CMK (cell line): ENCODE measurements at places on chromosomes 6 and 20.

- no peak for DNase-seq
Measured at GRCh38 chr6:75449630-75450206, 43.9 kb downstream of the FILIP1 start.

DNA sequence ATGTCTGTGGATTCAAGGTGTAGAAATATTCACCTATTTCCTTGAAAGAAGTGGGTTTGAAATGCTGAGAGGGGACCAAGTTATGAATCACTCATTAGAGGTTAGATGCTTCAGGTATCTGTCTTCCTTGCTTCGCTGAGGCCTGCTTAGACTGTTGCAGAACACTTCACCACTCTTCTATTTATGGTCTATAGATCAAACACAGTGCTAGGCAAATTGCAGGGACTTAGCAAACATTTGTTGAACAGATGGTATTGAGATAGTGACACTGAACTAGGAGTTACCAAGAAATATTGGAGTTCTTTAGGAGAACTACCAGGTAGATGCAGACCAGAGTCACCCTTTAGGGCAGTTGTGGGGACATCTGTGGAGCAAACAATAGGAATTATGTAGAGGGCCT is 123.8 kb downstream of the RFPL4B start:
- no peak for DNase-seq

GRCh38 chr6:31209137-31209536 is 38.7 kb upstream of the POU5F1 start:
- no peak for DNase-seq

GRCh38 chr20:48920527-48921167 is 864 bp upstream of the ARFGEF2 start:
- no peak for DNase-seq

DNA sequence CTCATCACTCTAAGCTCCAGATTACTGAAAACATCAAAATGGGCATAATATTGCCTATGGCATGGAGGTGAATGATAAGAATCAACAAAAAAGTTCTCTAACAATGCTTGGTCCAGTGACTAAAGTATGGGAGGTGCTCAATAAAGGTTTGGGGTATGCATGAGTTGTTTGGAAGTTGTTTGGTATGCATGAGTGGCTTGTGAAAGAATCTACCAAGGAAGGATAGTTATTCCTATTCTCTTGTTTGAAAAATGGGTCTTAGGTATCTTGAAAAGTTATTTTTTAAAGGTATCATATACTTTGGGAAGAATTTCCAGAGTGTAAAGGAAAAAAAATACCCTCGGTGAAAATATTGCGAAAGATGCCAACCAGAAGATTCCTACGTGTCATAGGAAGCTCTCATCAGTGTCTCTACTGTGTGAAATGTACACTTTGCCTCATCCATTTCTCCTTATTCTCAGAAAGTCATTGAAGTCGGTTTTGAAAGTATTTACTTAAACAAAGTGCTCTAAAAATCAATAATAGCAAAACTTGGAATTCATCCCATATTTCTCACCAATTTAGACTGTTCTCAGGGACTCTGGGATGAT is 449.8 kb downstream of the ADGRB3 start:
- no peak for DNase-seq

- no peak for DNase-seq
Measured at GRCh38 chr20:59777331-59777725, 156.1 kb downstream of the SYCP2 start.

DNA sequence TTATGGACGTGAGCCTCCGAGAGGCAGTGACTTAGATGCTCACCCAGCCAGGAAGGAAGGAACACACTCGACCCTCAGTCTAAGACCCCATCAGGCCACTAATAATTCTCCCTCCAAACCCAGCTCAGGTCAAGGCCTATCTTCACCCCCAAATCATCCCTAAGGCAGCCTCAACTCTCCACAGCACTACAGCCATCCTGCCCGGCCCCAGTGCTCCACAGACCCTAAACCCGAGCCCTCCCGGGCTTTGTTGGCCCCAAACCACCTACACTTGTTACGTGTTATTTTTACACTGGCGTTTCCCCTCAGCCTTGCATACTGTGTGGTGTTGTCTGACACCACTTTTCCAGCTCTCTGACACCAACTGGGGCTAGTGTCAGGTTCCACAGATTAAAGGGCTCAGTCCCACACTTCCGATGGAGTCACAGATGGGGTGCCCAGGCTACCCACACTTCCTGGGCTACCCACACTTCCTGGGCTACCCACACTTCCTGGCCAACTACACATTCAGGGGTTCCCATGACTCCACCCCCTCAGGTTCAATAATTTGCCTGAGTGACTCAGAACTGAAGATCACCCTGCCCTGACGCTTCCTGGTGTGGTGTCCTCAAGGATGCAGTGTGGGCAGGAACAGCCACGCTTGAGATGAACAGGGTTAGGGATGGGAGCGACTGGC is 25.3 kb downstream of the RBCK1 start:
- no peak for DNase-seq

DNA sequence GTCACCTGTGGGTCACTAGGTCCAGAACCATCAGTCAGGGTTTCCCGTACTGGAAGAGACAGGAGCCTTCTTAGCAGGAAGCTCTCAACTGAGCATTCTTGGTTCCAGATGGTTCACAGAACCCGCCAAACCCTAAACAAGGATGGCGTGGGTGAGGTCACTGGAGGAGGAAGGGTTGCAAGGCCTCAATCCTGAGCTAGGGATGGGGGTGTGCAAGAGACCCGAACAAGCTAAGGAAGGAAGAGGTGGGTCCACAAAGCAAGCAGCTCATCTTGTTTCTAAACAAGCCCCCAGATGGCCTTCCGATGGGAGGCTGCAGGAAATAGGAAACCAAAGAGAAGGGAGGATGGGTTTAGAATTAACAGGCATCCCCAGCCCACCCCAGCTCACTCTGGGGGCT is 92.7 kb downstream of the PREX1 start:
- DNase-seq, result no peak

DNA sequence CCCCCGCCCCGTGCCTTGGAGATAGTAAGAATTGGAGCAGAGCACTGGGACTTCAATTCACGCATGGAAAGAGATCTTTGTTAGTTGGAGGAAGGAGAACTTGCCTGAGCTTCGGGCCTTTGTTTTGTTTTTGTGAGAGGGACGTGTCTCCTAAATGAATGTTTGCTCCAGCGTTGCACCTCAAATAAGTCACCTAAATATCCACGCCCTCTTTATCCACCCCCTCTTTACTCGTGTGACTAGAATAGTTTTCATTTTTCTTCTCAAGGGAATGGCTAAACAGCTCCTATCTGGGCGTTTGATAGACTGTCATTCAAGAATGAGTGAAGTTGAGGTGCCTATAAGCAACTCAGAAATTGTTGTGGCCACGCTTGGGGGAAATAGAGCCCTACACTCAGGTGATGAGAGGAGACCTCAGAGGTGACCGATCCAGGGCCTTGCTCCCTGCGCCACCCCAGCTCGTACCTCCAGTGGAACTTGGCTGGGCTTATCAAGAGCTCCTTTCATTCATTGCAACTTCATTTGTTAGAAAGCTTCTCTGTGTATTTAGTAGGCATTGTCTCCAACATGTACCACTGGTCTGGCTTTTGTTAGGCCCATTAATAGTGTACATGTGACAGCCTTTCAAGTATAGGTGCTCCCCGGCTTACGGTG is 861 bp downstream of the PCMTD2 start:
- DNase-seq, result no peak

DNA sequence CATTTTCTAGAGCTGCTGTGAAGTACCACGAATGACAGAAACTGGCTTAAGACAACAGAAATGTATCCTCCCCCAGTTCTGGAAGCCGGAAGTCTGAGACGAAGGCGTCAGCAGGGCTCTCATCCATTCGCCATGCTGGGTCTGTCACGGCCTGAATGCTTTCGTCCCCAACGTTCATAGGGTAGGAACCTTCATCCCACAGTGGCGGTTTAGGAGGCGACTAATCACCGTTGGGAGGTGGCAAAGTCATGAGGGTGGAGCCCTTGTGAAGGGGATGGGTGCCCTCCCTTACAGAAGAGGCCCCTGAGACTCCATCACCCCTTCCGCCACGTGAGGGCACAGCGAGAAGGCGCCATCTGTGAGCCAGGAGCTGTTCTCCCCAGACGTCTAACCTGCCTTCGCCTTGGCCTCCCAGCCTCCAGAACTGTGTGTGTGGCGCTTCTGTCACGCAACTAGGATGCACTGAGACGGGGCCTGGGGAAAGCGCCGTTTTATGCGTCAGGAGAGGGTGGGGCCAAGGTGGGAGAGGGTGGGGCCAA is 250.3 kb downstream of the TTLL2 start:
- no peak for DNase-seq

DNA sequence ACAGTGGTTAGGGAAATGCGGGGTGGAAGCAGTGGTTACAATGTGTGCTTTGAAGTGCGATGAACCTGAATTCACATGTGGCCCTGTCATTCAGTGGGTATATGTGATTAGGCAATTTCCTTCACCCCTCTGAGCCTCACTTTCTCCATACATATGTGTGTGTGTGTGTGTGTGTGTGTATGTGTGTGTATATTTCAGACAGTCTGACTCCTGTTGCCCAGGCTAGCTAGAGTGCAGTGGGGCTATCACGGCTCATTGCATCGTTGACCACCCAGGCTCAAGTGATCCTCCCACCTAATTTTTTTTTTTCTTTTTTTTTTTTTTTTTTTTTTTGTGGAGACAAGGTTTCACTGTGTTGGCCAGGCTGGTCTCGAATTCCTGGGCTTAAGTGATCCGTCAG is 6.3 kb downstream of the PPP1R14C start:
- no peak for DNase-seq

GRCh38 chr6:80605165-80605989 is 498.9 kb downstream of the BCKDHB start:
- DNase-seq, result peak; percentile 5

GRCh38 chr6:76885861-76886301 is 577.4 kb downstream of the HTR1B start:
- DNase-seq, result no peak

DNA sequence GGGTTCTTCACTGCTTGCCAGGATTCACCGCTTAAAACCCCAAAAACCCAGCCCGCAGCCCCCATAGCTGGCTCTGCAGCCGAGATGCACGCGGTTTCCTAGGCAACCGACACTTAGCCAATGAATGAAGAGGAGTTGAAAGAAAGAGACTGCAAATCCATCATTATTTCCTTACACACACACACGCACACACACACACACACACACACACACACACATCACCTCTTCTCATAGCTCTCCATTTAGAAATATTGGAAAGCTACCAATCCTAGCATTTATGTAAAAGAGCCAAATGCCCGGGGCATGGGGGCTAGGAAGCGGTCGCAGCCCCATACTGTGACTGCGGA is 3.4 kb upstream of the TUBB2B start:
- no peak for DNase-seq

DNA sequence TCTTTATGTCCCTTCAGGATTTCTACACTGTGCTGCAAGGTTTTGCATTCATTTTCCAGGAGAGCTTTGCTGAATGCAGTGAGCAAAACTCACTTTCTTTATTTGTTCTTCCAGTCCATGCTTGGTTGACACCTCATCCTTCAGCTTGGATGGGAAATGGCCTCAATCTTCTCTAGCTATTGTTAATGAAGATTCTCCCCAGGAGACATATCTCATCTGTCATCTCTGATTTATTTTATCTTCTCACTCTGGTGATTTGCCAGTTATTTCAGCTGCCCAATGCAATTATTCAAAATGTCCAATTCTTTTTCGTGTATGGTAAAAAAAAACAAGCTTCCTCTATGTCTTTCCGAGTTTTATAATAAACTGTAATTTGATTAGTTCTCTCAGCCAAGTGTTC is 77.9 kb upstream of the PAK5 start:
- no peak for DNase-seq

DNA sequence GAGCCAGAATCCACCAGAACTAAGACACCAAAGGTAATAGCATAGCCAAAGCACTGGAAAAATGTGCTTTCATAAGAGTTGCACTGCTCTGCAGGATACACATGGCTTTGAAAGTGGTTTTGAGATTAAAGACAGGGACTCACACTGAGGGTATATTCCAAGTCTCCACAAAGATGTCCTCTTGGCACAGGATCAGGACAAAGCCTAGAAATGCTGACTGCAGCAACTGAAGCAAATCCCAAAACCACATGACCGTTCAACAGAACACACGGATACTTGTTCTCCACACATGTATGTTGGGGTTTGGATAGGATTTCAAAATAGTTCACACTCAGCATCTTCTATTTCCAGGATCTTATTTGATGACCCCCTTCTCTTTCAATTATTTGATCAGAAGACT is 364.3 kb upstream of the HSF2 start:
- DNase-seq, result no peak

DNA sequence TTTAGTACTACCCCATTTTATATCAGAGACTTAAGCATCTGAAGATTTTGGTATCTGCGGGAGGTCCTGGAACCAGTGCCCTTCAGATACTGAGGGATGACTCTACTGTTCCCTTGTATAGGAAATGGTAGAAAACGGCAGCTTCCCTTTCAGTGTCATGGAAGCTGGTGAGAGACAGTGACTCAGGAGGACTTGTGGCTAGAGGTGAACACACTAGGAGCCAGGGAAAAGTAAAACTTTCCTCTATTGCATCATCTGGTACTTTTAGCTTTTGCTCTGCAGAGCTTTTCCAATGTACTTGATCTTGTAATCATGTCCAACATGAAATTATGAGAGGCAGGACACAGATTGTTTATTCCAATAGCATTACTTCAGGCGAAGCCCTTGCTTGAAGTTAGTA is 45.0 kb downstream of the RNF144B start:
- DNase-seq, result no peak

- no peak for DNase-seq
Measured at GRCh38 chr6:108118810-108119768, 44.5 kb upstream of the OSTM1 start.

GRCh38 chr6:166738386-166739116 is 111.5 kb upstream of the RPS6KA2 start:
- DNase-seq, result no peak

GRCh38 chr6:69542494-69542893 is 254.3 kb downstream of the LMBRD1 start:
- DNase-seq, result no peak

DNA sequence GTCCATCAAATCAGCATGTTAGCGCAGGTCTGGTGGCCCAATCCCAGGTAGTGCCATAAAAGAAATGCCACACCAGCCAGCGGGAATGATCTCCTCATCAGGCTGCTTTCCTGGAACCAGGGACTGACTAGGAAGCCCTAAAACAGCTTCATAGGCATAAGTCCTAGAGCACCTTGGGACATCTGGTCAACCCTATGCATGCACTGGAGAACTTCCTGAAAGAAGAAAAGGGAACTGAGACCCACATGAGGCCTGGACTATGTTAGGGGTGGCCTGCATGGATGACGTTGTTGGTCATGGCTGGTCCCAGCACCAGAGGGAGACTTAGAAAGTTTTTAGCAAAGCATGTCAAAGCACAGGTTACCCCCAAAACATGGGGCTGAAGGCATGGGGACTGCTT is 7.6 kb upstream of the KCNK16 start:
- no peak for DNase-seq

DNA sequence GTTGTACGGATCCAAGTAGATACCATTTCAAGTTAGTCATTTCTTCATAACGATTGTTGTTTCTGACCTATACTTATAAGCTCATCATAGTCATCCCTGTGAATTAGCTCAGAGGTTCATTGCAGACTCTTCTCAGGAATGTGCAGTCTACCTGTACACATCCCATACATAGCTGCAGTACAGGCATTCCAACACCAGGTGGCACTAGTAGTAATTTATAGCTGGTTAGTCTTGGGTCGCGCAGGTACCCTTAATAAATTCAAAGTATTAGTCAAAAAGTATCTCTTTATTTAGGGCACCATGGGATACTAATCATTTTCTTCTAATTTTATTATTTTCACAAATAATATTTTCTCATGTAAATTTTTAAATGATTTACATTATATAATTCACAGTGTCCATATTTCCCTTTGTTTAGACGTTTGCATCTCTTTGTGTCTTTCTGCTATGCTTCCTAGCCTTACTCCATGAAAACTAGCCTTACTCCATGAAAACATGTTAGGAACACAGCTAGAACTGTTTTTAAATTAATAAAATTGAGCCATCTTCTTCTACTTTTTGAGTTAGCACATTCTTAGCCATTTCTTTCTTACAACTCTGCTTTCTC is 128.6 kb upstream of the FAM83B start:
- peak; percentile 11 for DNase-seq
